ENCODE measurements at places on chromosomes 5 and 9. TPM values are rescaled to one million over a fixed set of nuclear protein-coding genes. Genes with fewer than 3 reads are reported as not detected.

PCDHGA2 gene
- not detected for total RNA-seq

IL9 gene
- total RNA-seq, result not detected

ZSWIM6 gene
- 3.8 TPM for total RNA-seq

DNA sequence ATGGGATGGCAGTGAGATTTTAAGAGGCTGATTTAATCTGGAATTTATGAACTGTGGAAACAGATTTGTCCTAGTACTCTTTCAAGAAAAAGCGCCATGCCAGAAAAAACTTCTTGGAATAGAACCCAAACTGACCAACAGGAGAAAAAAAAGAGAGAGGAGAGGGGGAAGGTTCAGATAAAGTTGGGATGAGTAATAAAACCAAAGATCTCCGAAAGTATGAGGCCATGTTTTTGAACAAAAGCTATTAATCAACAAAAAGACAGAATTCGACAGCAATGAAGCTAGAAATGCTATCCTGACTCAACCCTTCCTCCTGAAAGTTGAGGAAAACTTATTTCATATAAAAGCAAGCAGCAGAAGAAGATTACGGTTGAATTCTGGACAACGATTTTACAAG, 135.5 kb downstream of the CEMIP2 start:
- DNase-seq, result no peak

GRCh38 chr5:136108180-136108611, 24.4 kb upstream of the SMAD5 start:
- DNase-seq, result no peak

DNA sequence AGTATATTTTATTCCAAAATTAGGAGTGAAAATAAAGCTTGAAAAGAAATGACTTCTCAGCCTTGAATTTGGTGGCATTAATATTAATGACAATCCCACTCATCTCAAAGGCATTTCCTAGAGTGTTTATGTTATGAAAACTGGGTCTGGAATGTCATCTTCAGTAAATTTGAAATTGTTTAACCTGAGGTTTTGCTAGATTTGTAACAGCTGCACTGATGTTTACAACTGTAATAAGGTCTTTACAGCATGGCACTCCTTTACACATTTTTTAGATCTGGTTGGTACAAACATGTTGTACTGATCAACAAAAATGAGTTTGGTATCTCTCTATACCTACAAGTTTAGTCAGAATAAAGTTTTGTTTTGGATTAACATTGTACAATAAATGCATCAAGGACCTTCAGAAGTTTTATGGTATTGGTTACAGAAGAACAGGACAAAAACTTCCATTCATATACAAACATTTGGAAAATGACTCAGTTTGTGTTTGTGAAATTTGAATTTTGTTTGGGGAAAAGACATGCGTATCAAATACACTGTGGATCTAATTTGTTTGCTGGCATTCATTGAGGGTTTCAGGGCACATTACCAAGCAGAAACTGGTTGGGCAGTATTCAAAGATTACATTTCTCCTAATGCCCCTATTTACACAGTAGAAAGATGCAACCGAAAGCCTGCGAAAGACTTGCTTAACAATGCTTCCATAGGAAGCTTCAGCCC, 11.6 kb downstream of the FANCC start:
- no peak for DNase-seq

- DNase-seq, result no peak
These were observed 476.6 kb upstream of the TNC start for GRCh38 chr9:115594557-115594956.

- no peak for DNase-seq
These were observed 229.4 kb downstream of the CDK5RAP2 start for GRCh38 chr9:120350596-120350995.

GRCh38 chr5:133519191-133519590, 93.2 kb downstream of the FSTL4 start:
- DNase-seq, result no peak

Data from activated CD4-positive, alpha-beta T cell treated with anti-CD3 and anti-CD28 coated beads, Interleukin-2, amount 10 ng/mL, durations not matched to agents 7 days and 5 days (primary cell).